Tongue (tissue), 3 donors: ENCODE measurements at places on chromosomes 5 and 9. TPM values are rescaled to one million over a fixed set of nuclear protein-coding genes. Genes with fewer than 3 reads are reported as not detected.

DNA sequence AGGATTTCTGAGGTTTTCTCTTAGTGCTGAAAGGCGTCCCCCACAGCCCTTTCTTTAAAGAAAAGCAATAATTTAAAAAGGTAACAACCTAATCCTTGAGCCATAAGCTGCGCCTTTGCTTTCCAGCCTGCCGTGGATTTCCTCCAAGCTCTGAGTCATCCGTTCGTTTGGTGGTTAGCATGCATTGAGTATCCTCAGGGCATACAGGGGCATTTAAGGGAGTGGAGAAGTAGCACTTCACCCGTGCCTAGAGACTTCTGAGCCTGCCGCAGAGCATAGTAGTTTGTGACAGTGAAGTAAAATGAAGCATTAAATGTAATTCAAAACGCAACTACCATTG, 892 bp upstream of the TNC start:
- DNase-seq = peak; percentile 94

GRCh38 chr5:35229076-35230037, 930 bp downstream of the PRLR start:
- peak; percentile 61 for DNase-seq

GRCh38 chr5:91174396-91174795, 208.7 kb downstream of the ARRDC3 start:
- DNase-seq = no peak

DNA sequence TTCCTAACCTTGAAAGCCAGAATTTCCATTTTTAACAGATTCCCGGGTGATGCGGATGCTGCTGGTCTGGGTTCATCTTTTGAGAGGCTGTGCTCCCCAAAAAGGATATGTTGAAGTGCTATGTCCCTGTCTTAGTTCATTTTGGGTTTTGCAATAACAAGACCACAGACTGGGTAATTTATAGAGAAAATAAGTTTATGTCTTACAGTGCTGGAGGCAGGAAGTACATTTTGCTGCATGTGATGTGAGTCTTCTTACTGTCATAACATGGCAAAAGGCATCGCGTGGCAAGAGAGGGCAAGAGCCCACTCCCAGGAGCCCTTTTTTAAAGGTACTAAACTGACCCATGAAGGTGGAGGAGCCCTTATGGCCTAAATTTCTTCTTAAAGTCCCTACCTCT, 114.1 kb downstream of the DAPK1 start:
- DNase-seq = no peak

GRCh38 chr5:149904293-149904886, 40.2 kb downstream of the PDE6A start:
- DNase-seq = no peak

IL3 gene
- not detected for total RNA-seq

DNA sequence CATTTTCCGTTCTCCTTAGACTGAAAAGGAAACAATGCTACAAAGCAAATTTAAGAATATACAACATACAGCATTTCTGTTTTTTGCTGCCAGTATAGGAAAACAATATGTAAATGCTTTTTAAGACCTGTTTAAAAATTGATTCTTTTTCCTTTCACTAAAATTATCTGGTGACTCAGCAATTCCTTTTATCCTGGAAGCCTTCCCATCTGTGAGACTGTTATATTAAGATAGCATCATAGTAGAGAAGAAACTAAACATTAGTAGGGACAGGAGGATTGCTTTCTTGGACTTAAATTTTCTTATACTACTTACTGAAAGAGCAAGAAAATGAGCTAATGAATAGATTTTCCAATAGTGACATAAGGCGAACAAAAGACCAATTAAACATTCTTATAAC, 30.0 kb upstream of the GPR21 start:
- no peak for DNase-seq

ITK gene
- total RNA-seq = 4.4 TPM

IL31RA gene
- total RNA-seq = 4.1 TPM

DNA sequence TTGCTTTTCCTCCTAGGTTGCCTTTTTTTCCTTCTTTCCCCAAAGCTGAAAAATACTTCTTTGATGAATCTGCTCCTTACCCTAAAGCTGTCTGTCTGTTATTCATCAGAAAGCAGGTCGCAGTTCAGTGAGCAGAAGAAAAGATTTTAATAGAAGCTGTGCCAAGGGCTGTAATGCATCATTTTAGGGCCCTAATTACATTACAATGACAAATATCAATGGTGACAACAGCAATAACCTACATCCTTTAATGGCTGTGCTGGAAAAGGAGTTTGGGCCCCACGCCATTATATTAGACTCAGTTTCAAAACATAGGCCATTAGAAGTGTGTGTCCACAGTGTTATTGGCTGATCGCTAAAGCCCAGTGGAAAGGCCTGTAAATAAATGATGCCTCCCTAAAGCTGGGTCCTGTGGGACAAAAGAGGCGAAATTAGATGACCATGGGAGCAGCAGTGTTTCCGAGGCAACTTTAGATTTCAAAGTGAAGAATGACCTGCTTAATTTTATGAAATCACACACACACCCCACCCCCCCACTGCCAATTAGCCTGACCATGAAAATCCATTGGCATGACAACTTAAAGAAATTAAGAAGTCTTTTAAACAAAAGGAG, 38.4 kb downstream of the TLE4 start:
- DNase-seq = peak; percentile 20

GRCh38 chr9:13470836-13471235, 191.3 kb upstream of the MPDZ start:
- DNase-seq = no peak

- DNase-seq = no peak
Observed at GRCh38 chr9:115957585-115957984, 196.0 kb upstream of the PAPPA start.

DNA sequence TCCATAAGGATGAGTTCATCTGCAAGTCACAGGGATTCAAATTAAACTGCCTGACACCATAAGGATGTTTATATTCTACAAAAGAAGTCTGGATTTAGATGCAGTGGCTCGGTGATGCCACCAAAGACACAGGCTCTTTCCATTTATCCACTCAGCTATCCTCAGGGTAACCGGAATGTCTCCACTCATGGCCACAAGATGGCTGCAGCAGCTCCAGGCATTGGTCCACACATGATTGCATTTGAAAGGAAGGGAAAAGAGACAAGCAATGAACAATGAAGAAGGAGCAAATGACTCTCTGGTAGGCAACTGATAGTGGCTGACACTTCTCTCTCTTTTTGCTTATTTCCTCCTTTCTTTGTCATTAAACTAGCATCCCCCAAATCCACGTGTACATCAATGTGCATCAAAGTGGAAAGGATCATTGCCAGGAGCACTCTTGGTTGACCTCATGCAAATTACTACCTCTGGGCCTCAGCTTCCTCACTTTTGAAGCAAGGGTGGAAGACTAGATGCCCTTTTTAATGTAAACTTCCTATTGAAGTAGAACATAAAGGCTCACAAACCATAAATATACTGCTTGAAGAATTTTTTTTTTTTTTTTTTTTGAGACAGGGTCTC, 7.2 kb upstream of the SNX30 start:
- no peak for DNase-seq

- DNase-seq = no peak
Observed at GRCh38 chr5:108276187-108277050, 105.5 kb downstream of the FBXL17 start.

DNA sequence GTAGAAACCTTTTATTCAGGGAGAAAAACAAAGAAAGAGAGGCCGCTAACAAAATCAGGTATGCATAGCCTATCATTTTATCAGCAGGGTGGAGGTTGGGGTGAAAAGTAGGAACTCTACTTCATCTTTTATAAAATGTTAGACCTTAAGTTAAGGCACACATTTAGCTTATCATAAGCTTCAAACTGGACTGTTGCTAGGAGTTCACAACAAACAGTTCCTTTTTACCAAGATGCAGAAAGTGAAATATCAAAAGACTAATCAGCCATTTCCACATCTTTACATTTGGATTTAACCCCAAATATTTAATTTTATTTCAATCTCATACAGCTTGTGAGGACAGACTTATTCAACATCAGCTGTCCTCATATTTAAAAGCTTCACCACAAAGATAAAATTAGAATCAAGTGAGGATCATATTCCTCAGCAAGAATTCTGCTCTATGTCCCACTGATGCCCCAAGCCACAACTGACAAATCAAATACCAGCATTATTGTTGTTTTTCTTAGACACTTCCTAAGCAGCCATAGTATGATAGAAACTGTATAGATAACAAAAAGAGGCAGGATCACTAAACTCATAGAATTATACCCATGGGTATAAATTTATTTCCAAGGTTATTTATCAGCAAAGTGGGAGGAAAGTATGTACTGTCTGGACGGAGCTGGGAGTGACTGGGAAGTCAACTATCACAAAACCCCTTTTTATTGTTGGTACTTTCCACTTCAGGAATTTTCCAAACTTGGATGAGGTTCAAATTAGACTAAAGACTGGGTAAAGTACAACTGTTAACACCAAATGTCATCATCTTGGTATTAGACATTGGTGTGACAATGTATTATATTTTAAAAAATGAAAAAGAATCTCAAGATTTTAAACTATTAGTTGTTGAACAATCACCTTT, 29.9 kb upstream of the MYOT start:
- peak; percentile 65 for DNase-seq

DNA sequence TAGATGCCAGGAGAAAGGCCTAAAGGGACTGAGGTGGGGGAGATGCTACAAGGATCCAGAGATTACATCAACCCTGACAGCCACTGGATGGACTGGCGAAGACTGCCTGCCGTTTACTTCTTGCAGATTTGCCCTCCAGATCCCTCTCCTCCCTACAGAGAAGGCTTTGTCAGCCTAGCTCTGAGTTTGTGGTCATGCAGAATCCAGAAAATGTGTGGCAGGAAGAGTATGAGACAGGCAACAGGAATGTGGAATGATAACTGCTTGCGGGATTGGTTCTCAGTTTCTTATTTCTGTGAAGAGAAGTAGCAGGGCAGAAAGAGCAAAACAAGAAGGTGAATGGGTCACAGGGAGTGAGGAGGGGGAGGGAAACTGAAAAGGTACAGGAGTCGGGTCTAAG, 129.6 kb downstream of the TLE1 start:
- DNase-seq = no peak

DNA sequence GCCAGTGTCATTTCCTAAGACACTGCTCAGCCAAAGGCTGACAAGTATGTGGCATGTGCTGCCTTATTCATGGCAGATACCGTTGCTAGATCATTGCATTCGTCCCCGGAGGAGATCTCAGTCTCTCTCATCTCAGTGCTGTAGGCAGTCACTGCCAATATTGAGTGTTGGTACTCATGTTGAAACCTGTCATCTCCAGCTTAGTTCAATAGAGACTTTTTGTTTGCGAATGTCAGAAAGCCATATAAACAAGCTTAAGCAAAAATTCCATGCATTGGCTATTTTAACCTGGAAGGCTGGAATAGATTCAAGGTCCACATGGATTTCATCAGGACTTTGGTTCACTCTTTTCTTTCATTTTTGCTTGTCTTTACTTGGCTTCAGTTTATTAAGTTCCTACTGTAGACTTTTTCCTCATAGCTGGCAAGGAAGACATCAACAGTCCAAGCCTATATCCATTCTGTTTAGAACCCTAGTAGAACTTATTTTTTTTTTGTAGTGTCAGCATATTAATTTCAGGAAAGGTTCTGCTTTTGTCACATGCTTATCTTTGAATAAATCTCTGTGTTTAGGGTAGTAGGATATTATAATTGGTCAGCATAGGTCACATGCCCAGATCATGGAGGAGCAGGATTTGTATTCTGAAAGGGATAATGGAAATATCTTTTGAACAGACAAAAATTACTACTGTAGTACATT, 66.8 kb downstream of the FCHO2 start:
- DNase-seq = peak; percentile 20

- no peak for DNase-seq
Observed at GRCh38 chr5:57082441-57083067, 91.3 kb upstream of the GPBP1 start.

GRCh38 chr5:1031306-1031959, 22.8 kb downstream of the NKD2 start:
- DNase-seq = no peak

GRCh38 chr5:144548936-144549335, 378.3 kb downstream of the KCTD16 start:
- no peak for DNase-seq

WWC1 gene
- 15.5 TPM for total RNA-seq

- DNase-seq = no peak
Observed at GRCh38 chr5:131364507-131365050, 100.7 kb downstream of the CDC42SE2 start.

- DNase-seq = no peak
Observed at GRCh38 chr9:70802206-70802605, 319.2 kb downstream of the TRPM3 start.

GFI1B gene
- total RNA-seq = 0.51 TPM

- no peak for DNase-seq
Observed at GRCh38 chr5:165296401-165297130, 1791.1 kb downstream of the MAT2B start.

DNA sequence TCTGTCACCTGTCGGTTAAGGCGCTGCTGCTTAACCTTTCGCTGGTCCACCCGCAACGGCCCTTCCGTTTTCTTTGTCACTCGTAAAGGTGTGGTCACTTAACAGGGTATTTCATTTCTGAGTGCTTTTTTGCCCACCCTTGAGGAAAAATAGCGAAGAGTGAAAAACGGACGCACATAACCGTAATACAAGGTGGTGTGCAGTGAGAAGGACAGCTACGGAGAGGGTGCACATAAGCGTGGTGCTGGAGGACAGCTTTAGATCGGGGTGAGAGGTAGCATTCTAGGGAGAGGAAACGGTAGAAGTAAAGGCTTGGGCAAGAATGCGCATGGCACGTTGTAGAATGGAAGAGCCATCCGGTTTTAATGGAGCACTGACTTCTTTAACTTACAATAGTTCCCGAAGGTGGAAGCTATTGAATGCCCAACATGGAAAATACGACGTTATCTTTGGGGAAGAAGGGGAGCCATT, 761 bp downstream of the CCT5 start:
- DNase-seq = peak; percentile 25

DNA sequence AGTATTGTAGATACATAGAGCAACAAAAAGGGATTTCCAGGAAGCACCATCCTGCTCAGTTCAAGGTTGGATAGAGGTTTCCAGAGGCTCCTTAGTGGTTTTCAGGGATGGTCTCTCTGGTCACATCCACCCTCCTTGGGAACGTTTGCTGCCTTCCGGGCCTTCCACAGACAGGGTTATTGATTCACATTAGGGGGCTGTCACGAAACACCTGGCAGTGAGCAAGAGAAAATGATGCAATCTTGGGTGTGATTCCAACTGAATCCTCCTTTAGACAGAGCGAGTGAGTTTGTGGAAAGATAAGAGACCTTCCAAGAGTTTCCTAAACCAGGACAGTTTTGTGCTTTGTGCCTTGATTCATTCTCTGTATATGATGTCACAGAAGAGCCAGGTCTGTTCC, 43.8 kb upstream of the CTSL start:
- DNase-seq = no peak

- no peak for DNase-seq
Observed at GRCh38 chr5:174998131-174998730, 273.8 kb downstream of the MSX2 start.

TPM2 gene
- total RNA-seq = 3,889 TPM

GRCh38 chr5:65248896-65249295, 232.8 kb downstream of the ADAMTS6 start:
- DNase-seq = no peak

DNA sequence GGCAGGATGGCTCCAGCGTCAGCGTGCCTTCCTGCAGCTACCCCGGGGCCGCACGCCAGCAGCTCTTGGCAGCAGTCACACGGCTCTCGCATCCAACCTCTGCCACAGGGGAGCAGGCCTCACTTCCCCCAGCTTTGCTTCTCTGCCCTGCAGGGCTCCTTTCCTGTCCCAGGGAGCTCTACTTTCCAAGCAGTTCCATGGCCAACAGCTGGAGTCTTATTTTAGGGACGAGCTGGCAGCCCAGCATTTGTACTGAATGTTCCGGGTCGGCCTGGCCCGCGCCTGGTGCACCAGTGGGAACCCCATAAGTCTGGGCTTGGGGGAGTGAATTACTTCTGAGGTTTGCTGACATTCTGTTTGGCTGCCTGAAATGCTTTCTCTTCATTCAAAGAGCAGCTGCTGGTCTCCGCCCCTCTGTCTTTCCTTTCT, 34.6 kb downstream of the GADD45G start:
- DNase-seq = peak; percentile 94

TMC1 gene
- total RNA-seq = 0.62 TPM
